ENCODE measurements at places on chromosomes 5 and 9.

DNA sequence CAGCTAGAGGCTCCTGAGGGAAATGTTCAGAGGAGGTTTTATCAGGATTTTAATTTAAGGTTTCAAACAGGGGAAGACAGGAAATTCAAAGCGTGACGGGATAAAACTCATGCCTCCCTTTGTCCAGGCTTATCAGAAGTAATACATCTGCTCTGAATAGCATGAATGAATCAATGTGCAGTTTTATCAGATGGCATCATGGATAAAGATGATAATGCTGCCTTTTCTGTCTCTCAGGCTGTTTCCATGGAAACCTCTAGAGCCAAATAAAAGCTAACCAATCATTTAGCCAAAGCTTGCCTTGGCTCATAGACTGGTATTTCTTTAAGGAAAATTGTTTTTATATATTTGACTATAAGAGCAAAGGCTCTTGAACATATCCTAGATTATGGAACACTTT lies 16.4 kb downstream of the MFAP3 start:
- no peak for DNase-seq

DNA sequence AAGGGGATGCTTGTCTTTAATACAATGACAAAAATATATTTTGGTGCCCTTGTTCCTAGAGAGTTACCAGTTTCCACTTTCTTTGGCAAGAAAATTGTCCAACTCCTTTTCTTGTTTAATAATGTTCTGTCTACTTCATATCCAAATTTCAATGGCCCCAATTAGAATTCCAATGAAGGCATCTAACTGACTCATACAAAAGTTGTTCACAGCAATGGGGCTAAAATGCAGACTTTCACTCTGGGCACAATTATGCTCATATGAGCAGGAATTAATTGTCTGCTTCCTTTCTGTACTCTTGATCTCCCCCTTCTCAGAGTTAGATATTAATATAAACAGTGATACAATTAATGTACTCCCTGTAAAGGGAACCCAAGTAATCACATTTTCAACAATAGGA lies 42.1 kb upstream of the ZNF622 start:
- DNase-seq: no peak

GRCh38 chr5:62299600-62299999 lies 6.4 kb upstream of the KIF2A start:
- DNase-seq: no peak

- no peak for DNase-seq
Observed at GRCh38 chr9:108671176-108671575, 184.6 kb downstream of the ACTL7B start.

DNA sequence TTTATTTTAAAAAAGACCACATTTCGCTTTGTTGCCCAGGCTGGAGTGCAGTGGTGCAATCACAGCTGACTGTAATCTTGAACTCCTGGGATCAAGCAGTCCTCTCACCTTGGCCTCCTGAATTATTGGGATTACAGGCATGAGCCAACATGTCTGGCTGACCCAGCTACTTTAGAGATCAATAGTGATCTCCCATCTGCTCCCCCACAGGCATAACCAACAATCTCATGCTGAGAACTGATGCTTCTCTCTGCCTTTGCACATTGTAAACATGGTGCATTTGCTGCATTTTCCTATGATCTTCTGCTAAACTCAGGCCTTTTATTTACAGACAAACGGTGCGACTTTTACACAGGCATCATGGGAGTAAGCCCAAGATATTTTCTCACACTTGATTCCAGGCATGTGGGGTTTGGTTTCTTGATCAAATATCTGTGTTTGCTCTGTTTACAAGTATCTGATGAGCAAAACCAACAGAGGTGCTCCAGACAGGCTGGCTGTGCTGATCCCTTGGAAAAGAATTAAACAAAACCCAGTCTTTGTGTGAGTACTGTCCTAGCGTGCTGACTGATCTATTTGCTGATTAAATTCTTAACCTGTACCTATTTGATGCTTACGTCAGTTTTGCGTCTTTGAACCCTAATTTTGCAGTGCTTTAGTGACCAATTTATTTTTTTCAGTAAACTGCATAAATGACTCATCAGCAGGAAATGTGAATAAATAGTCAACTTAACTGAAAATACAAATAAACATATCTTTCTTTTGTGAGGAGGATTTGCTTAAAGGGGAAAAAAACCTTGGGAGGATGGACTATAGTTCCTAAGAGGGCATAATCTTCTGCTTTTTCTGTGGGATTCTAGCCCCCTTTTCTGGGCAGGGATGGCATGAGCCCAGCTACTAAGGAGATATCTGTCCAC lies 191.7 kb upstream of the NR3C1 start:
- DNase-seq: no peak

GRCh38 chr5:56269216-56269927 lies 36.2 kb upstream of the ANKRD55 start:
- DNase-seq: peak; percentile 69

DNA sequence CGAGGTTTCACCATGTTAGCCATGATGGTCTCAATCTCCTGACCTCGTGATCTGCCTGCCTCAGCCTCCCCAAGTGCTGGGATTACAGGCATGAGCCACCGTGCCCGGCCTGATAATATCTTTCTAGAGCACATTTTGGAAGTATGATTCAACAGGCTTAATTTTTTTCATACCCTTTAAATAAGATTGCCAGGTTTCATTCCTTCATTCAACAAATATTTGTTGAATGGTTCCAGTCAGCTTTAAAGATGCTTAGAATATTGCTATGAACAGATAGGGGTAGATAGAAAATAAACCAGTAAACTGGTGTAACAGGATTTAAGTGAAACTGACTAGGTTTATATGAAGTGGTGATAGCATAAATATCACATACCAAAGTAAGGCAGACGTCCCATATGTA lies 41.3 kb downstream of the DMXL1 start:
- no peak for DNase-seq

- DNase-seq: no peak
Observed at GRCh38 chr5:80592105-80592504, 22.0 kb upstream of the ANKRD34B start.

- no peak for DNase-seq
Observed at GRCh38 chr5:167720676-167721260, 570.7 kb upstream of the WWC1 start.

- DNase-seq: peak; percentile 66
Observed at GRCh38 chr5:145697251-145697990, 137.7 kb downstream of the PRELID2 start.

DNA sequence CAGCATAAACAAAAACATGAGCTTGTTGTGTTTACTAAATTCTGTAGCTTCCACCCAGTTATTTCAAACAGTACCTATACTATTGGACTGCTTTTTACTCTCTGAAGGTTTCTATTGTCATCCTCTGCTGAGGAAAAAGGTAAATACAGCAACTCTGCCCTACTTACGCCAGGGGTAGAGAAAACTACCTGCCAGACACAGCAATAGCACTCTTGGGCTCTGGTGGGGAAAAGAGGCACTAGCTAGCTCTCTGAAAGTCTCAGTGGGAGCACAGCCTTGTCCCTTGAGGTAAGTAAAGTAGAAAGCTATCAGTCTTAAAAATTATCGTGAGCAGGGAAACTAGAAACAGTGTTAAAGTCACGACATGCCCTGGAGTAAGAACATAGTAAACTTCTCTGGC lies 3.7 kb downstream of the HCN1 start:
- DNase-seq: no peak

DNA sequence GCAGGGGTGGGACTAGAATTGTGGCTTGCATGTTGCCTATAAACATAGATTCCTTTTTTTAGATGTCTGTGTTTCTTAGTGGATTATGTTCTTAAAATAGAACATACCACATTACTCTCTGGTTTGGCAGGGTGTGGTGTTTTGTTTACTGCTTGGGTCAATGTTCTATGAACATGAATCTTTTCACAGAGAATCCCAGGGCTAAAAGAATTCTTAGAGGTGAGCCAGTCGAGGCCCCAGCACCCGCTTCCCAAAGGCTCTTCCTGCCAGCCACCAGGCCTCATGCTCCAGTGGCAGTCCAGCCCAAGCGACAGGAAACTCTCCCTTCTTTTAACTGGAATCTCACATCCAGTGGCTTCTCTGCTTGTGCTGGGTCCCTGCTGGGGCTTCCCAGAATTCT lies 126.6 kb downstream of the C9orf152 start:
- DNase-seq: no peak

- no peak for DNase-seq
Observed at GRCh38 chr5:99945478-99946442, 589.4 kb upstream of the FAM174A start.

- DNase-seq: no peak
Observed at GRCh38 chr9:37025071-37025822, 8.8 kb downstream of the PAX5 start.

DNA sequence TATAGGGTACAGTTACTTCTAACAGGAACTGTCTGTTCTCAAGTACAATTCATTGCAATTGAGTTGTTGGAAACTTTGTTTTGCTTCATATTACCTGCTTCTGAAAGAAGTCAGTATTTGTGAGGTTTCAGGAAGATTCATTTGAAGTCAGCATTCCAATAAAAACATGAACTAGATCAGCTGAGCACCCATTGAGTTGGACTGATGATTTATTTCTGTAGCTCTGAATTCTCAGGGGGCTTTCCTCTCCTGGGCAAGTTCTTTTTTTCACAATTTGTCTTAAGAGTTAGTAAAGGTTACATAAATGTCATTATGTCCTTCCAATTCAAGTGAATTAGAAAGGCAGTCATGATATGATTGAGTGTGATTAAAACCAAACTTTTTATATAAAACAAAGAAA lies 16.2 kb upstream of the KIF2A start:
- no peak for DNase-seq

GRCh38 chr5:113118298-113118697 lies 141.7 kb downstream of the DCP2 start:
- DNase-seq: no peak

DNA sequence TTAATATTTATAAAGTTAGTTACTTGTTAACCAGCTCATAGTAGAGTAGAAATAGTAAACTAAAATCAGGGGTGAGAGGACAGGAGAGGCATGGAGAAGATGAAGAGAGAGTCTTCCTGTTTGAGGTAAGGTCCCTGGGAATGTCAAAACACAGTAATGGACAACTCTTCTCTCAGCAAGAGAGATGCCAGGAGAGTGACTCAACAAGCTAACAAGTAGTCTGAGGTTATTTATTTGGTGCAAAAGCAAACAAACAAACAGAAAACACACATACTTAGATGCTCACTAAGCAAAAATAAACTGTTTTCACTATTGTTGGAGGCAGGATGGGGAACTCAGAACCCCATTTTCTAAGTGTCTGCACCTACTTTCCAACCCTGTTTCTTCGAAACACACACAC lies 333.2 kb upstream of the RFX3 start:
- no peak for DNase-seq

- no peak for DNase-seq
Observed at GRCh38 chr9:37374892-37375291, 47.6 kb upstream of the GRHPR start.

GRCh38 chr5:102956599-102956998 lies 163.3 kb downstream of the GIN1 start:
- DNase-seq: no peak

GRCh38 chr9:126705767-126706697 lies 92.3 kb downstream of the LMX1B start:
- DNase-seq: peak; percentile 56

All from hematopoietic multipotent progenitor cell treated with erythropoietin and hydrocortisone succinate and interleukin-3 and kit ligand, for 8 days (in vitro differentiated cells).